ENCODE measurements at places on chromosomes 6 and 20. TPM values are rescaled to one million over a fixed set of nuclear protein-coding genes. Genes with fewer than 3 reads are reported as not detected.
A peak's percentile ranks its signal among the peaks of the same experiment; 100 is the strongest.

DNA sequence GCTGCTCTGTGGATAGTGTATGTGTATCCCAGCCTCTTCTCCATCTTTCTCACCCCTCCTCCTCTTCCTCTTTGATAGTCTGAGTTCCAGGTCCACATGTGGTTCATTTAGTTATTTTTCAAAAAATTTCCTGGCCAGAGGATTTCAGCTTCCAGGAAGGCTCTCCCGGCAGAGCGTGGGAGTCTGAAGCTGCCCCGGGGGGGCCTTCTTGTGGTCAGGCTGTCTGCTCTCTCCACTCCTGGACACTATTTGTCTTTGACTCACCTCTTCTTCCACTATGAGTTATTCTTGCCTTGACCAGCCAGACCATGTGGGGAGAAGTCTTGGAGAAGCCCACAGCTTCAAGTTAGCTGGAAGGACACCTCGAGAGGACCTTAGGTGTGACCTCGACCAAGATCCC is 258.8 kb downstream of the CDC5L start:
- DNase-seq: no peak

- no peak for DNase-seq
These were observed 48.9 kb downstream of the EBF4 start for GRCh38 chr20:2741463-2741862.

HLA-DMA gene
- 2.8 TPM for total RNA-seq

ULBP3 gene
- 11.1 TPM for total RNA-seq

GMPR gene
- total RNA-seq: 0.53 TPM

ISM1 gene
- total RNA-seq: not detected

DNA sequence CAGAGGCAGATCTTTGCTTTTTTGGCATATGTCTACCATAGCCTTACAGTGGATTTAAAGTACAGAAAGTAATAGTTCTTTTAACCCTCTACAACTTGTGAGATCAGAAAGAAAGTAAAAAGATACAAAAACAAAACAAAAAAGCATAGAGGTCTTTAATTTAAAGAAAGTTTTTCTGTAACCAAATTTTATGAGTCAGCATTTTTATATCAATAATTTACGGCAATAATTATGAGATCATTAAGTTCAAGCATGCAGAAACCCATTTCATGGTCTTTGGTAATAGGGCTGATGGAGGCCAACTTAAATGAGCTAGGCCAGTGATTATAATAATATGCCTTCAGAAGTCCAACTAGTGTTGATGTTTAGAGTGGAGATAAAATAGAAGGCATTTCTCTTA is 145.9 kb downstream of the AIG1 start:
- DNase-seq: no peak

- no peak for DNase-seq
These were observed 85.4 kb upstream of the GTSF1L start for GRCh38 chr20:43812216-43812615.

DNA sequence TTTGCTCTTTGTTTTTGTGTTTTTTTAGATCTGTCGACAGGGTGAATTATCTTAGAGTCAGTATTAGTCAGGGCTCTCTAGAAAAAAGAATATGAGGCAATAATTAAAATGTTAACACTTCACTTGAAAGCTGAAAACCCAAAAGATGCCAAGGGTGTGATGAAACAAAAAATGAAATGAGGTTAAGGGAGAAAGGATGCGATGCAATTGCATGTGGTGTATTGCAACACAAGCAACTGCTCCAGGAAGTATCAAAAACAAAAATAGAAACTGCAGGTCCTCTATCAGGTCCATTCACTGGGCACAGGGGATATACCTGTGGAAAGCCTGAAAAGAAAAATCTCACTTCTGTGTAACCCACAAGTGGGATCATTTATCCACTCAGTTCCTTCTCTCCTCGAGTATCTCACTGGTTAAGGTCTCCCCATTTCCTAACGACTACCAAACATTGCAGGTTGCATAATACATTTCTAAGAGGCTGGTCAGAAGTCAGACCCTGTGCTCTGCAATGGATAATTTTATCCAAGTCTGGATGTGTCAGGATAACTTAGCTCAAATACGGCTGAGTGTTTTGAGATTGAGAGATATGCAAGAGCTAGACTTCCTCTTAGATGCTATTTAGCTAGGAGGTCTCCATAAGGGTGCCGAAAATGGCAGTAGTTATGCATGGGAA is 257.7 kb upstream of the GJE1 start:
- DNase-seq: peak; percentile 57

KCNK16 gene
- not detected for total RNA-seq

EPB41L1 gene
- 2.7 TPM for total RNA-seq

DNA sequence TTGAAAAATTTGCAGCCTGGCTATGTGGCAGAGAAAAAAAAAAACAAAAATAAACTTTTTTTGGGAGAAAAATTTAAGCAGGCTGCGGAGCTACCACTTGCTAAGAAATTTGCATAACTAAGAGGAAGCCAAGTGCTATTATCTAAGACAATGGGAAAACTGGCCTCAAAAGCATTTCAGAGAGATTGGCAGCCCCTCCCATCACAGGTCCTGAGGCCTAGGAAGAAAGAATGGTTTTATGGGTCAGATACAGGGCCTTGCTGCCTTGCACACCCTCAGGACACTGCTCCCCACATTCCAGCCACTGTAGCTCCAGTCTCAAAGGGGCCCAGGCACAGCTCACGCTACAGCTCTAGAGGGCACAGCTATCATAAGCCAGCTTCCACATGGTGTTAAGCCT is 777.9 kb downstream of the TENT5A start:
- no peak for DNase-seq

GRCh38 chr20:49256261-49256660 is 21.6 kb downstream of the ZNFX1 start:
- DNase-seq: no peak

ADGRF5 gene
- not detected for total RNA-seq

DNA sequence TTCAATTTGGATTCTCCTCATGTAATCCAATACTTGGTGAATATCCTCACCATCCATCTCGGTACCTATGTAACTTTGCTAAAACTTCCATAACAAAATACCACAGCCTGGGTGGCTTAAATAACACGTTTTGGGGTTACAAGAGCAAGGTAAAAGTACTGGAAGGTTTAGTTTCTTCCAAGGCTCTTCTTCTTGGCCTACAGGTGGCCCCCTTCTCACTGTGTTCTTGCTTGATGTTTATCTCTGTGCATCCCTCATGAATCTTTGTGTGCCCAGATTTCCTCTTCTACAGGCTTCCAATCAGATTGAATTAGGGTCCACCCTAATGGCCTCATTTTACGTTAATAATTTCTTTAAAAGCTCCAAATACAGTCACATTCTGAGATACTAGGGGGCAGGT is 163.3 kb upstream of the HCRTR2 start:
- DNase-seq: no peak

ZNF337 gene
- total RNA-seq: 18.4 TPM

GRCh38 chr6:42403421-42403820 is 48.3 kb downstream of the TRERF1 start:
- peak; percentile 88 for DNase-seq

All from bronchial epithelial cell (primary cell).